Central memory CD4-positive, alpha-beta T cell (primary cell): ENCODE measurements at places on chromosomes 7 and 10.

DNA sequence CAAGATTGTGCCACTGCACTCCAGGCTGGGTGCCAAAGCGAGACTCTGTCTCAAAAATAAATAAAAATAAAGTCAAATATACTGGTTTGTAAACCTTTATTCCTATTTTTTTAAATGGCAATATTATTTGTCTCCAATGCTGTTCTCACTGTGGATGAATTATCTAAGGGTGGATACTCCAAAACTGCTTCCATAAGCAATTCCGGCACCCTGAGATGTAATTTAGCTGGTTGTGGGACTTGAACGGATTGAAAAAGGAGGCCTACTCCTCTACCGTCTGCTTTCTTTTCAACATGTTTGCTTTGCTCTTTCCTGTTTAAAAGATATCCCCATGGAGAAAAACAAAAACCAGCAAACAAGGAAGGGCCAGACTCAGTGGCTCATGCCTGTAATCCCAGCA is 54.4 kb downstream of the SLC35B4 start:
- no peak for DNase-seq

DNA sequence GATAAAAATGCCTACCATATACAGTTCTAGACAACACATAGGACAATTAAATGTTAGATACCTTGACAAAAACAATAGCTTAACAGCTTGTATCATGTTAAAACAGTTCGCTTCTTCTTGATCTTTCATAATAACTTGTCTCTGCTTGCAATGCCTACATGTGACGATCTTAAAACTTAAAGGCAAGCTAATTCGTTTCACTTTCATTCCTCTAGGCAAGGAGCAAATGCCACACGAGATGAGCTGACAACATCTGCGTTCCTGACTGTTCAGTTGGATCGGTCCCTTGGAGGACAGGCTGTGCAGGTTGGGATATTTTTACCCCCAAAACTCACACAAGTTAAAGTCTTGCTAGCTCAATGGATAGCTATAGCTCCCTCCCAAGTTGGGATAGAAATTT is 51.6 kb upstream of the ARL4A start:
- DNase-seq: peak; percentile 38

GRCh38 chr7:84701524-84702306 is 485.1 kb downstream of the SEMA3D start:
- DNase-seq: no peak

GRCh38 chr7:34445653-34446052 is 212.4 kb upstream of the NPSR1 start:
- no peak for DNase-seq

- no peak for DNase-seq
These were observed 464.3 kb upstream of the ADARB2 start for GRCh38 chr10:2201534-2202099.

GRCh38 chr7:132464740-132465139 is 111.5 kb downstream of the PLXNA4 start:
- DNase-seq: no peak

DNA sequence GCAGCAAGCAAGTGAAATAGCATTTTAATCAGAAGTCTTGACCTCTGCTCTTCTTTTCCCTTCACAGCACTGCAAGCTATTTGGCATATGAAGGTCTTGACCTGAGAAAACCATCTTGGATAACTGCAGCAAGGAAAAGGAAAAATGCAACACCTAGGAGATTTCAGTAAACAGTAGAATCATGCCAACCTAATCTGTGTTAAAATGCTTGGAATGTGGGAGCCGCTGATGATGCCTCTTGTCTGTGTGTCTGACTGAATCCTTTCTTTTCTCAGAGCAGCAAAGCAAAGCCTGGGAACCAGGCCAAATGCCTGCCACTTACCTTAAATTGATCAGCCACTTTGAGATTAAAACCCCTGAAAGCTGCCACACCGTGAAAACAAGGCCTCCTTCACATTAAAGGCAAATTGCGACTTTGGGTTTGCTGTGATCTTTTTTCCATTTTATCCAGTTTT is 80.4 kb upstream of the CDK6 start:
- DNase-seq: no peak

GRCh38 chr7:140400381-140400780 is 2.1 kb upstream of the SLC37A3 start:
- DNase-seq: no peak

- peak; percentile 66 for DNase-seq
These were observed at the start of gene TSPAN14 for GRCh38 chr10:80453842-80454512. Gene TSPAN14, plus strand, starts transcription at chr10:80454310. Its CDS starts 34,924 bp downstream, at chr10:80489234.

GRCh38 chr10:77846718-77847311 is 79.7 kb downstream of the DLG5 start:
- peak; percentile 44 for DNase-seq

DNA sequence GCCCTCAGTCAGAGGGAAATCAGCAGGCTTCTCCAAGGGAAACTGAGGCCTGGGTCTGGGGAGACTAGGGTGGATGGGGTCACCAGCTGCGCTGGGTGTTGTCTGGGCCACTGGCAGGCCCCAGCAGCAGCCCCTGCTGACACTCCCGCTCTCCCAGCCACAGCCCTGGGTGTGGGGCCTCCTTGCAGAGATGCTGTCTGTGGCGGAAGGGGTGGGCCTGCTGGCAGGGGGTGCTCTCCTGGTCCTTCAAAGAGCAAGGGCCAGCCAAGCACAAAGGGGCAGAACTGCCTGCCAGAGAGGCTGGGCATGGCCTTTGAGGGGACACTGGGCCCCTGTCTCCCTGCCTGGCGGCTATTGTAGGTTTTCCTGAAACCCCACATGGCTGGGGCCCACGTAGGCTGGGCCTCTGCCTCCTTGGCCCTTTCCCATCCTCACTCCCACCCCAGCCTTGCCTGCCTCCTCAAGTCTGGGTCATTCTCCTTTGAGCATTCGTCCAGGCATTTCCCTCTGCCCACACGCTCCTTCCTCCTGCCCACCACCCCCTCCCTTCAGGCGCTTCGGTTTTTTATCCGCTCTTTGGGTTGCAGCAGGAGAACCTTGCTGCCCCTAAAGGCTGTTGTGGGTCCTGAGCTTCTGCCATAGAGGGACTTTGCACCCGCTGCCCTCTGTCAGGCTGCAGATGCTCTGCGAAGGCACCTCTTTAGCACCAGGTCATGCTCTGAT is 9.1 kb downstream of the COL13A1 start:
- no peak for DNase-seq

- DNase-seq: no peak
These were observed 71.4 kb upstream of the SH2B2 start for GRCh38 chr7:102215256-102215655.

- no peak for DNase-seq
These were observed 285.1 kb downstream of the CCSER2 start for GRCh38 chr10:84613336-84614021.

DNA sequence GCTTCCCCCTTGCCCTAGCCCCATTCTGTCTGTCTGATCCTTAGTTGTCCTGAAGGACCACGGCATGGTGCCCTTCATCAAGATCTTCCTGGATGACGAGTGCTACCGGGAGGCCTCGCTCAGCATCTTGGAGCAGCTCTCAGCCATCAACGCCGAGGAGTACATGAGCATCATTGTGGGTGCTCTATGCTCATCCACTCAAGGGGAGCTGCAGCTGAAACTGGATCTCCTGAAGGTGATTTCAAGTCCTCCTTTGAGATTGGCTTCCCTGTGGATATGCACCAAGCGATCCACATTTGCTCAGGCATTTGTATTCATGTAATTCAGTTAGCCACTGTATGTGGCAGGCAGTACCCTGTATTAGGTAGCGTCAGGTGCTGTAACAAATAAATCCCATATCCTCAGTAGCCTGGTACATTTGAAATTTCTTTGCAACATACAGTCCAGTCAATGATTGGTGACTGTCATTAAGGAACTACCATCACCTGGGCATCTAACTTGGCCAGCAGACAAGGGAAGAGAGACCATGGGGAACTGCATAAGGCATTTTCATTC is 51.2 kb downstream of the WDFY4 start:
- no peak for DNase-seq

DNA sequence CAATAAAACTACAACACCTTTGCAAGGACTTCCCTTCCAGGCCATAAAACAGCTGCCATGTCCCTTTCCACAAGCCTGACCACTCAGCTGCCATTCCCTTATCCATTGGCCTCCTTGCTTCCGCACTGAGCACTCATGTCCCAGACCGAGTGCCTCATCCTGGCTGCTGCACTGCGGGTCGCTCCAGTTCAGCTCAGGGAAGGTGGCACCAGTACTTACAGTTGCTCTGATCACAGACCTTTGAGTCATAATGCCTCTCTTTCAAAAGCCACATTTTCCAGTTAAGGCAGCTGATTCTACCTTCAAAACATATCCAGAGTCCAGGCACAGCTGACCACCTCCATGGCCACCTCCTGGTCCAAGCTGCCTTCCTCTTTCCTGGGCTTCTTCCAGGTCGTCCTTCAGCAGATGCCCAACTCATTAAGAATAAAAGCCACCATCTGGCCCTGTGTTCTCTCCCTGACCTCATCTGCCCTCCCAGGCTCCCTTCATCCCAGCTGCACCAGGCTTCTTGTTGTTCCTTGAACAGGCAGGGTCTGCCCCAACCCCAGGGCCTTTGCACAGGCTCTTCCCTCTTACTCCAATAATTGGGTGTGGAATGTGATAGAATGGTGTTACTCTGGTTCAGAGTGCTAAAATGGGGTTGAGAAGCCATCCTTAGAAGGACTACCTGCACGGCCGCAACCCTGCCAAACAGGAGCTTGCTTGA is 64.5 kb downstream of the RAMP3 start:
- no peak for DNase-seq

DNA sequence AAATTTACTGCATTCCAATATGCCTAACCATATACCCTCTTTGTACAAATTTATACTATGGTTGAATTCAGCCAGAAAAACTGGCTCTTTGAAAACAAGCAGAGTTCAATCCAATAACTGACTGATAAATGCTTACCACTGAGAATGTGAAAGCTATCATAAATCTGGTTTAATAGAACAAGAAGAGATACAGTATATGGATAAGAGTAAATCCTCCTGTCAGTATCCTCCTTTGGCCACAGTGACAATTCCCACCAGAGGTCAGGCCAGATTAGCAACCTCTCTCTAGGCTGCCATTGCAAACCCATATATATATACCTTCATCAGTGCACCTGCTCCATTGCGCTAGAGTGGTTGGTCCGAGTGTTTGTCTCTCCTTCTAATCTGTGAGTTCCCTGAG is 647.2 kb downstream of the GRM8 start:
- DNase-seq: no peak

DNA sequence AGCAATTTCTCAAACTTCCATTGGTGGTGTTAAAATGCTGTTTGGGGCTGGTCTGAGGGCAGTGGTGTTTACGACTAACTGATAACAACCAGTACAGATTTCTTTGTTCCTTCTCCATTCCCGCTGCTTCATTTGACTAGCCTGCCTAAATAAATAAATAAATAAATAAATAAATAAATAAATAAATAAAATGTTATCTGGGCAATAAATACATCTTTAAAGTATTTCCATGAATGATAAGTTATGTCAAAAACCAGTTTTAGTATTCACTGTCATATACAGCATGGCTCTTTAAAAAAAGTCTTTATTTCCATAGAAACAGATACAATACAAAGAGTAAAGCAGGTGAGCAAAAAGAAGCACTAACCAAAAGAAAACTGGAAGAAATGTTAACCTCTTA is 81.3 kb downstream of the ATE1 start:
- DNase-seq: no peak

DNA sequence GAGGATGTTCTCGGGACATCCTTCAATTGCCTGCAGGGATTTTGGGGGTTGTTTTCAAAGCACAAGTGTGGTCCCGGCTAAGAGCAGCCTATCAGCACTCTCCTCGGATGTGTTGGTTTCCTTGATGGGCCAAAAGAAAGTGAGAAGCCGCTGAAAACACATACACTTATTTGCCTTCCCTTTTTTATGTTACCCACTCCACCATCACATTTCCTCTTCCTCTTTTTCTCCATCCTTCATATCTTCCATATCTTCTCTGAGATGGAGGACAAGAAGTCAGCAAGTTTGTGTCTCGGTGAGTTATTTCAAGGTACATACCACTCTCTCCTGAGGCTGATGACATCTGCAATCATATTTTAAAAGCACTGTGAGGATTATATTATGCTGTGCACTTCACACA is 64.0 kb downstream of the ZNF33B start:
- no peak for DNase-seq

DNA sequence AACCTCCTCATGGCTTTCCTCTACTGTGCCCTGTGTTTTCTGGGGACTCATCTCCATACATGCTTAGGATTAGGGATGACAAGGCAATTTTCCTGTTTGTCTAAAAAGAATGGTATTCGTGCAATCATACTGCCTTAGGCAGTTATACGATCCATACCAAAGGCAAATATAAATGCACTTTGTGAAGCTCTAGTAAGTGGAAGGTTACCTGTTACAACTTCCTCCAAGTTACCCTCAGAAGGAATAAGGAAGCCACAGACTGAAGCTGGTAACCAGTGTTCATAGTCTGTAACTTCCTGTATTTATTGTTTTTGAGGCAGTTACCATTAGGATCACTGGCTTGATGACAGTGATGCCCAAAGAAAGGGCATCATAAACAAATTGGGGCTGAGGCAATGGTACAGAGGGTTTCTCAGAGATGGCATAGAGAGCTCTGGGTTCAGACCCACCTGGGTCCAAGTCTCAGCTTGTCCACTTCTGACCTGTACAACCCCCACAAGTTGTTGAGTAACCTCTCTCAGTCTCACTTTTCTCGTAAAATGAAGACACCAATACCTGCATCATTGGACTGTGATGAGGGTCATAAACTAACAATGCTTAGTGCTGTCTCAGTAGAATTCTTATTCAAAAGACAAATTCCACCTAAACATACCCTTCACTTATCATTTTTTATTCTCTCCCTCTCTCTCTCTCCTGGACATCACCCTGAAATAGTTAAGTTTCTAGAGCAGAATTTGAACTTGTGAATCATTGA is 138.2 kb downstream of the ELMO1 start:
- DNase-seq: peak; percentile 60

GRCh38 chr7:100539436-100540006 is 518 bp downstream of the AGFG2 start:
- no peak for DNase-seq

DNA sequence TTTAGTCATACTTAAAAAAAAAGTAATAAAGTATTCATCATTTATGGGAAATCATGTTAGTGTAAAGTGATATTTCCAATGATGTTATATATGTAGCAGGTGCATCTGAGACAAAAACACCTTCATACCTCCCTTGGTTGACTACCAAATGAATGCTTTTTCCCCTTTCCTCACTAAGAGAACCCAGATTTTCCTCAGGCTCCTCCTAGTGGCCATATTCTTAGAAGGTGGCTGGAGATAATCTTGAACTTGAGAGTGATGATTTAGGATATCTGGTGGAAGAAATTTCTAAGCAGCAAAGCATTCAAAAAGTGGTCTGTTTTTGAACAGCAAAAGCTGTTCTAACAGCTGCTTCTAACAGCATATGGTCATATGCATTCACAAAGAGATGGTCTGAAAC is 16.8 kb upstream of the DNAH11 start:
- DNase-seq: no peak

- peak; percentile 21 for DNase-seq
These were observed 20.7 kb downstream of the COX15 start for GRCh38 chr10:99711129-99711719.

- DNase-seq: no peak
These were observed 61.7 kb upstream of the ZNRF2 start for GRCh38 chr7:30222515-30223215.

GRCh38 chr10:29760138-29760900 is 125.5 kb upstream of the SVIL start:
- DNase-seq: no peak

- DNase-seq: no peak
These were observed 76.0 kb upstream of the ADO start for GRCh38 chr10:62728479-62728878.

- DNase-seq: no peak
These were observed 5.6 kb downstream of the RHBDD2 start for GRCh38 chr7:75884476-75884875.
